M059J (cell line): ENCODE measurements at places on chromosomes 6 and 20.

DNA sequence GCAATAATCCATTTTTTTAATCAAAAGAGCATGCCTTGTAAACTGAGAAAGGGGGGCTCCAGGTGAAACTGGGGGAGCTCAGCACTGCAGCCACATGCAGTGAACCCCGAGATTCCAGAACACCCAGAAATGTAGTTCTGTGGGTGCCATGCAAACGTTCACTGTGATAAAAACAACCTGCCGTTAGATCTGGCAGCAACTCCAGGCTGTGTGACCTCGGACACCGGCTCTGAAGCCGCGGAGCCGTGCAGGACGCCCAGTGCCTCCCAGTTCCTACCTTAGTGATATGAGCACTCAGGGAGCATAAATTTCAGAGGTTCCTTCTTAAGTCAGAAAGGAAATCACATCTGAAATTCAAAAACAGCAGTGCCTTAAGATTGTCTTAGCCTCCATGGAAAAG, 85.4 kb upstream of the THBS2 start:
- no peak for DNase-seq

DNA sequence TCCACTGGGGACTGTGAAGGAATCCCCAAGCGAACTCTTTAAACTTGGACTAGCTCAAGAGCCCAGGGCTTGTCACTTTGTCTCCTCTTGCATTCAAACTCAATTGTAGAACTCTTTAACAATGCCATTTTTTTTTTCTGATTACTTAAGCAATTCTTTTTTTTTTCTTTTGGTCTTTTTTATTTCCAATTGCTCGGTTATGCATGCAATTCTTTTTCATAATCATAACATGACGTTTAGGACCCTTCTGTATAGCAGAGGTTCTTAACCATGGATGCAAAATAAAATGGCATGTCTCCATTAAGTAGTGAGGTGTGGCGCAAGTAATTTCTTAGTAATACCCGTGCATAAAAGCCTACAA, 466 bp upstream of the BFSP1 start:
- DNase-seq = no peak

- DNase-seq = no peak
Measured at GRCh38 chr6:139446138-139446715, 71.8 kb upstream of the CITED2 start.

GRCh38 chr6:167948716-167949115, 48.8 kb upstream of the KIF25 start:
- no peak for DNase-seq

- DNase-seq = no peak
Measured at GRCh38 chr6:139337830-139338229, 36.6 kb downstream of the CITED2 start.

DNA sequence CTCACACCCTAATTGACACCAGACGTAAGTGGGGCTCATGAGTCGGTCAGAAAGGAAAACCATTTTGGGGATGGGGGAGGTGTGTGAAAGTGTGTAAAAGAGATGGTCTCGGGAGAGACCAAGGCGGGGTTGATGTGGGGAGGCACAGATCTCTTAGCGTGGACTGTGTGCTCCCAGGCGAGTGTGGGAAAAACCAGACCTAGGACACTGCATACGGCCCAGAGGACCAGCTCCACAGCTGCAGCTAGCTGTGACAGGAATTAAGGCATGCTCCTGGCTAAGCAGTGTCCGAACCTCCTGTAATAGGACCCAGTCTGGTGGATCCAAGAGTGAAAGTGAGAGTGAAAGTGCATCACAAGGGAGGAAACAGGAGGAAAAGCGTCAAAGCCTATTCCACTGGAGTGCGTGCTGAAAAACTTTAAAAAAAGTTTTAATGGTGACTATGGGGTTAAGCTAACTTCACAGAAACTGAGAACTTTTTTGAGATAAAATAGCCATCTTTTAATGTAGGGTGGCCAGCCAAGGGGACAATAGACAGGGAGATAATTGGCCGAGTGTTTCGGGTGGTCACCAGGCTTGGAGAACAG, 9.6 kb downstream of the IL22RA2 start:
- no peak for DNase-seq

DNA sequence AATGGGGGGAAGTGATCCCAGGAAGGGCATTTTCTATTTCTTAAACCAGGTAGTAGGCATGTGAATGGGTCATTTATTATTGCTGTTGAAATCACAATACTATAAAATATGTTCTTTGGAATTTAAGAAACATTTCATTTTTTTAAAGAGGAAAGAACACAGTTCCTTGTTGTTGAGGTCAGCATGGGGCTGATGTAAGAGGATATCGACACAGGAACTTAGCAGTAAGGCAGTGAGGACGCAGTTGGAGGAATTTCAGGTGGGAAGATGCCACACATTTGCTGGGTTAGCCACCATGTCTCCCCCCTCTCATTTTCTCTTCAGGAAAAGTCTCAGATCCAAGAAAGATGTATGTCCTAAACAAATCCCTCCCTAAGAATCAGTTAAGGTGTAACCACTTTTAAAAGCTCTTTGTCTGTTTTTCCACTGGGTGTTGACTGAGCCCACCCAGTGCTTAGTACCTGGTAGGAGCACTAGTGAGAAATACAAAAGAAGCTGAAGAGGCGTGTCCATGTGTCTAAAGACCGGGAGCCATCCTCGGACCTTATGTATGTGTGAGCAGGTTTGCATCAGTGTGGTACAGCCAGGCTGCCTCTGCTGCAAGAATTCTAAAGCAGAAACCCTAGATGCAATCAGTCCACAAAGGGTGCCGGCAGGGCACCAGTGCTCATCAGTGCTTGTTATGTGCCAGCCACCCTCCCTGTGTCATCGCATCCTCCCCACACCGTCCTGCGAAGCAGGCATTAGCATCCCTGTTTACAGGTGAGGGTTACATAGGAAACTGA, 98.9 kb downstream of the TCP11 start:
- DNase-seq = no peak

GRCh38 chr20:56411759-56412472, at the start of gene CASS4:
CASS4 (plus strand) TSS chr20:56412260; CDS start chr20:56412459, 199 bp downstream.
- DNase-seq = no peak

DNA sequence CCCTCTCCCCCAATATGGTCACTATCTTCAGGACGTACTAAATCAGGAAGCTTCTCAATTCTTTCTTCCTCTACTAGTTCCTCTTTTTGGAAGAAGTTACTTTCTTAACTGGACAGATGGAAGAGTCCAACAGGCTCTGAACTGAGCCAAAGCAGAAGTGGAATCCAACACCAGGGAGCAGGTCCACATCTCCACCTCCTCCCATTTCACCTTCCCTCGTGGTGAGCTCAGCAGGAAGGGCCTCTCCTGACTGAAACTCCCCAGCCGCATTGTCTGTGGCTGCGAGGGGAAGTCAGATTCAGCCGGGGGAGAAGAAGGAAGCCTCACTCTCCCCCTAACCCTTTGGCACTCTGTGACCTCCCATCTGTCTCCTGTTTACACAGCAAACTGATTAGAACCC, 63.8 kb upstream of the UST start:
- no peak for DNase-seq

- DNase-seq = peak; percentile 51
Measured at GRCh38 chr6:26122005-26122388, 34.8 kb downstream of the HFE start.
